ENCODE measurements at places on chromosomes 2 and 18.

GRCh38 chr18:59273759-59274532 lies 692 bp upstream of the RAX start:
- DNase-seq, result no peak

GRCh38 chr2:113898081-113898480 lies 8.2 kb downstream of the ACTR3 start:
- no peak for DNase-seq

- DNase-seq, result no peak
These were observed 71.7 kb upstream of the SIX3 start for GRCh38 chr2:44869761-44870160.

GRCh38 chr2:30784682-30785081 lies 22.6 kb downstream of the CAPN13 start:
- DNase-seq, result no peak

DNA sequence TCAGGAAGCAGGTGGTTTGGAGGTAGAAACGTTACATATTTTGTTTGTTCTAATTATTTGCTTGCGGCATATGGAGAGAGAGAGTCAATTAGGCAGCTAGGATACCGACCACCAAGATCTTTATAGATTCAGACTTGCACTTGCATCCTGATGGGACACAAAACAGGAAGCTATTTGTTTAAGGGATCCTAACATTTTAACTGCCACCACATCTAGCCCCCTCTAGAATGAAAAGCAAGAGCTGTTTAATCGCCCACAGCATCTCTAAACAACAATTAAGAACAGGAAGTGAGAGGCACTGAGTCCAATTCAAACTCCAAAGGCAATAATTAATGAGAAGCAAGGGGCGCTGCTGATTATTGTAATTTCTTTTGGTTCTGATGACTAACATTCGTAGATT lies 182.0 kb upstream of the LINC00305 start:
- no peak for DNase-seq

DNA sequence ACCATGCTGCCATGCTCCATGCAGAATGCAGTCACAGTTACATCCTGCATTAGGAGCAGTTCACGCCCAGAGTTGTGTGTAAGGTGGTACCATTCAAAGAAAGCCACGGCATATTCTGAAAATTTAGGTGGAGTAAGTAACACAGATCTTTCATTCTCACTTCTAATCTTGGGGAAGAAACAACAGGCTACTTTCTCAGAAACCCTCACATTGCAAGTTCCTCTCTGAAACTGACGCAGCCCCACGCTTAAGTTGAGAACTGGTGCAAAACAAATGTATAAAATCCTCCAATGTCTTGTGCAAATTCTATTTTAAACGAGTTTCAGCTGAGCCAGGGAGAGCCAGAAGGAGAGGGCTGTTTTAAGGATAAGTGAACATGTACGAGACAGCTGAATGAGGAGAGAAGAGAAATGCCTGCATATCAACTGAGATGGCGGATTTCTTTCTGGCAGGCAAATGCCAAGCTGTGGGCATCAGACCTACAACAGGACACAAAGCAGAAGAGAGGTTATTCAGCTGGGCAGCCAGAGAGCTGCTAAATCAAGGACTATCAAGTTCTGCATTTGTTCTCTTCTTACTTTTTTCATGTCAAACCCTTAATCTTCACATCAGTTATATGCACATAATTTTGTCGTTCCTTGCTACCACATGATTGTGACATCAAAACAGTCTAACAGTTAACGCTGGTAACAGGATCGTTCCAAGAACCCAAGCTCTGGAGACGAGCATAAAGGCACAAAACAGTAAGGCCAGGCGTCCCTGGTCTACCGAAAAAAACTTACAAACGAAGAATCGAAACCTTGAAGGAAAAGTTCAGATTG lies 6.4 kb downstream of the ARL4C start:
- no peak for DNase-seq

GRCh38 chr2:218516614-218517013 lies 51.5 kb downstream of the USP37 start:
- no peak for DNase-seq

DNA sequence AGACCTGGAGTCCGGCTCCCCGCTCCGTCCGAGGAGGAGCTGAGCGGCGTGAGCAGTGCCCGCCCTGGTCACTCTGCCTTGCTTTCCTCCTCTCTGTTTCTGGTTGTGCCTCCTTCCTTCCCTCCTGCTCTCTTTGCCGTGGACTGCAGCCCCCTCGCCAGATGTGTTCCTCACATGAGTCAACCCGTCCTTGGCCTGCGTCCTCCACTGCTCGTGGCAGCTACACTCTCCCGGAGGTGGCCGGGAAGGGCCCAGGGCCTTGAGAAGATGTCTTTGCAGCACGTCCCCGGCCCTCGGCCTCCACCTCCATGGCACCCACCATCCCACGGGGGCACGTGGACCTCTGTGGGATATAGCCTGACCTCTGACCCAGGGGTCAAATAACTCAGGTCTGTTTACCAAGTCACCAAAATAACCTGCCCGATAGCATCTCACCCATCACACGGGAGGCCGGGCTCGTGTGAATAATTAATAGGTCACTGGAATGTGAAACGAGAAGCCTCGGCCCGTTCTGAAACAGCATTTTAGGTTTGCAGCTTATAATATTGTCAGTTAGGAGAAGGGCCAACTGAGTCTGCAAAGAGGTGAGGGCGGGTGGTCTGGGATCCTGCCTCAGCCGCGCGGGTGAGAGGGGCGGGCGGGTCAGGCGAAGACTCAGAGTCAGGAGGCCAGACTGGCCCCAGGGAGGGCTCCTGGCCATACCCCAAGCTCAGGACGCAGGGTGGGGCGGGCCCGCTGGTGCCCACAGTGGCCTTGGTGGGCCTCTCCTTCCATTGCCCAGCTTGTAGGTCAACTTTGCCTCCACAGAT lies 42.6 kb downstream of the NFATC1 start:
- DNase-seq, result no peak

GRCh38 chr2:196944570-196944969 lies 18.1 kb upstream of the PGAP1 start:
- DNase-seq, result no peak

Measured in endothelial cell (in vitro differentiated cells).